ENCODE measurements at places on chromosomes 4 and X.

GRCh38 chrX:46268412-46268811, 276.8 kb downstream of the ZNF674 start:
- no peak for DNase-seq

- DNase-seq, result no peak
Measured at GRCh38 chrX:153865685-153866084, 20.3 kb downstream of the L1CAM start.

DNA sequence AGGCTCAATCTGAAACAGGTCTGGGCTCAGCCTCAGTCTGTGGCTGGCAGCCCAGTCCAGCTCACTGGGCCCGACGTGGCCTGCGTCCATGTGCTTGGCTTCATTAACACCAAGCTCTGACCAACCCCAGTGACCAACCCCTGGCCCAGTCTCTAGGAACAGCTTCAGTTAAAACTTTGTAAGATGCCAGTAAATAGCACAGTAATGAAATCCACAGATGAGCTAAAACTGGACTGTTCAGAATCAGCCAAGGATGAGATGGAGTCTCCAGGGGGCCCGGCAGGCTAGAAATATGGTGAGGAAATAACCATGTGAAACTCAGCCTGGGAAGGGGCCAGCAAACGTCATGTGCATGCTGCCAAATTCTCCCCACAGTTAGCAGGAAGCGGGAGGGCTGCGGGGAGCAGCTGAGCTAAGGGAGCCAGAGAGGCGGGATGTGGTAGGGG, 37.1 kb upstream of the XPNPEP2 start:
- DNase-seq, result peak; percentile 66

GRCh38 chr4:150515135-150515534, 66.8 kb upstream of the MAB21L2 start:
- peak; percentile 17 for DNase-seq

GRCh38 chr4:72107456-72107855, 75.7 kb downstream of the NPFFR2 start:
- no peak for DNase-seq

DNA sequence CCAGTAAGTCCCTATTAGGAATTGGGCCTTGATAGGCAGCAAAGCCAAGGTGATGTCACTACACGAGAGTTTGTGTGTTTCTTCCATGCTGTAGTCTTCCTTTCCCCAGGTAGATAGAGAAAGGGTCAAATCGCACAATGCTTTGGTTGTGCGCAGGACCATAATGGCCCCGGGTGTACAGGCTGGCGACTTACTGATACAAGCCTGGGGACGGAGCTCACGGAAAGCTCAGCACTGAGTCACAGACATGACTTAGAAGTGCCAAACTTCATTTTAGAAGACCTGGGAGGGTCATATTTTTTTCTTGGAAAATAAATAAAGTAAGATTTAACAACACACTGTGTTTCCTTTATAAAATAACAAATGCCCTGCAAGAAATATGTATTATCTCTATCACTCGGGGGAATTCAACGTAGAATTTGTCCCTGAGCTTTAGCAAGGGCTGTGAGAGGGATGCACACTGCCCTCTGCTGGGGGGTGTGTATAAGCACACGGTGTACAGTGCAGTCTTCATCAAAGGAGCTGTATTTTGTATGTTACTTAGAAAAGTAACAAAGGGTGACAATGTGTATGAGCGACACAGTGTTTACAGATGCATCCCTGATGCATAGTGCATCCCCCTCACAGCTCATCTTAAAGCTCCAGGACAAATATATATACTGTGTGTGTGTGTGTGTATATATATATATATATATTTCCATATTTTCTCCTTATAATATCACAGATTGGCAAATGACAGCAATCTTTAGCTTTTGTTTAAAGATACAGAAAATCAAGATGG, 254.5 kb upstream of the VEGFC start:
- DNase-seq, result peak; percentile 85

DNA sequence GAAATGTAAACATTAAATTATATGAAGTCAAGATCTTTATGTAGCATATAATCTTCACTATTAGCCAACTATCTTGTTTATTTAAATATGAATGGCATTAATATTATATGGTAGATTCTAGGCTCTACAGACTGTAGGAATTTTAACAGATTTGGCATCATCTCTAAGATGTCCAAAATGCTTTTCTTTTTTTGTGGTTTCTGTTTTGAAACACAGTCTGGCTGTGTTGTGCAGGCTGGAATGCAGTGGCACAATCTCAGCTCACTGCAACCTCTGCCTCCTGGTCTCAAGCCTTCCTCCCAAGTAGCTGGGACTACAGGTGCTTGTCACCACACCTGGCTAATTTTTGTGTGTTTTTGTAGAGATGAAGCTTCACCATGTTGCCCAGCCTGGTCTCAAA, 76.2 kb downstream of the ELOVL6 start:
- DNase-seq, result no peak

DNA sequence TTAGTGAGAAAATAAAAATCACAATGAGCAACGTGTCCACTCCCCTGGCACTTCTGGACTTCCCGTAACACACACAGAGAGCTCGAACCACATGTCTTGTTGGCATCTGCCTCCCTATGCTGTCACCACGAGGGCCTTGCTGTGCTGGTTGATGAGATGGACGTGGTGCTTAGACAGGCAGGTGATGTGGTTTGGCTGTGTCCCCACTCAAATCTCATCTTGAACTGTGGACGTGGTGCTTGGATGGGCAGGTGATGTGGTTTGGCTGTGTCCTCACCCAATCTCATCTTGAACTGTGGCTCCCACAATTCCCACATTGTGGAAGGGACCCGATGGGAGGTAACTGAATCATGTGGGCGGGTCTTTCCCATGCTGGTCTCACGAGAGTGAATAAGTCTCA, 40.0 kb downstream of the FGFRL1 start:
- no peak for DNase-seq

DNA sequence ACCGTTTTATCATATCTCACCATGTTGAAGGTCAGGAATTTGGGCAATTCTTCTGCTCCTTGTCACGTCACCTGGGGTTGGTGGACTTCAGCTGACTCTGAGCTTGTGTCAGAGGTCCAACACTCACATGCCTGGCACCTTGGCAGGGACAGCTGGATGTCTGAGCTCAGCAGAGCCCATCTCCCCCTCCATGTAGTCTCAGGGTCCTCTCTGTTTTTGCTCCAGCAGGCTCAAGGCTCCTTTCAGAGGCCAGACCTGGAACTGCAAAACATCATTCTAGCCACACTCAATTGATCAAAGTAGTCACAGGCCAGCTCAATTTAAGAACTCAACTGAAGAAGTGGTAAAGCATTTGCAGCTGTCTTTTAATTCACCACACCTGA, 45.4 kb downstream of the EDNRA start:
- DNase-seq, result no peak

DNA sequence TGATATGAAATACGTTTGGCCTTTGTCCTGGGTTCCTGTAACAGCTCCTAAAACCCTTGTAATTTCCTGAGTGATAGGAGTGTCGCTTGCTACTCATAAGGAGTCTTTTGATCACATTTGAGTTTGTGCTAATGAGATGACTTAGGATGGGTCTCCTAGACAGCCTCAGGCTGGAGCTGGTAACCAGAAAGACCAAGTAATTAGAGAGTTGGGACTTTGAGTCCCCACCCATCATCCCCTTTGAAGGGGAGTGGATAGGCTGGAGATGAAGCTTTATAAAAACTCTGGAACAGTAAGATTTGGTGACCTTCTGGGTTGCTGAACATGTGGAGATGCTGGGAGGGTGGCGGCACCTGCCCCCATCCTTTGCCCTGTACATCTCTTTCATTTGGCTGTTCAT, 2.9 kb downstream of the SEC24B start:
- no peak for DNase-seq

GRCh38 chr4:168498251-168498650, 1.4 kb downstream of the PALLD start:
- no peak for DNase-seq

DNA sequence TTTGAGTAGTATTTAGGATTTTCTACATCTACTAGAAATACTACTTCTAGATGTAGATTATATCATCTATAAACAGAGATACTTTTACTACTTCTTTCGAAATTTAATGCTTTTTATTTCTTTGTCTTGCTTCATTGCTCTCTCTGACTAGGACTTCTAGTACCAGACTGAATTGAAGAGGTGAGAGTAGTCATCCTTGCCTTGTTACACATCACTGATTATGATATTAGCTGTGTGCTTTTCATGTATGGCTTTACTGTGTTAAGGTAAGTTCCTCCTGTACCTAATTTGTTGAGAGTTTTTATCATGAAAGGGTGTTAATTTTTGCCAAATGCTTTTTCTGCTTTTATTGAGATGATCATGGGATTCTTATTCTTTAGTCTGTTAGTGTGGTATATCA, 19.6 kb upstream of the IL2 start:
- DNase-seq, result no peak

- DNase-seq, result peak; percentile 35
Measured at GRCh38 chr4:52641854-52642563, 17.1 kb downstream of the USP46 start.

Data from astrocyte of the spinal cord (primary cell).